ENCODE measurements at places on chromosomes 3 and 15.

GRCh38 chr3:142694225-142694624 is 29.6 kb upstream of the TRPC1 start:
- no peak for DNase-seq

DNA sequence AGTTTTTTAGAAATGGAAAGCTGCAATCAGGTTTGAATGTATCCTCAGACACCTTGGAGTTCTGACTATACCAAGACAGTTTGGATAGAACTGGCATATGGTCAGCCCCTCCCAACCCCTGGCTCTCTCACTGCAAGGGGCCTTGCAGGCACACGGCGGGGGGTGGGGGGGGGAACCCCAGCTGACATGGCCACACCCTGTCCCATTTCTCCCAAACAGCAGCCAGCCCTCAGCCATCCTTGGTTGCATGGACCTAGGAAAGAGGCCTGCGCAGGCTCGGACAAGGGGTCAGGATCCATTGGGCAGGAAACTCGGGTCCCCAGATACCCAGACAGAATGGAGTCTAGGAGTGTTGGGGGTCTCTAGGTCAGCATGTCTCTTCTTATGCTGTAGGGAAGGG is 14.5 kb downstream of the CAND2 start:
- no peak for DNase-seq

DNA sequence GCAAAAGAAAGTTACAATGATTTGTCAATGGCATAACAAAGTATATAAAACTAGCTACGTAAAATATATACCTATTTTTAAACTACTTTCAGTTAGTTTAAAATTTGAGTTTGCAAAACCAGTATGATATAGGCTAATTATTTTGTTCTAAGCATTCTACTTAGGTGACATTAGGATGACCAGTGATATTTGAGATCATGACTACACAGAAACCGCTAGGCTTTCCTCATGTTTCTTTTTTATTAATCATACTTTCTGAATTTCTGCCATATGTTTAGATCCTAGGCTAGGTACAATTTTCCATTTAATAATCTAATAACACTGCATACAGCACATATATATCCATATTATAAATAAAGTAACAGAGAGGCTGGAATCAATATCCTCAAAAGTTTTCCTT is 52.4 kb upstream of the XRN1 start:
- DNase-seq, result no peak

- DNase-seq, result no peak
Measured at GRCh38 chr3:175748087-175748730, 889.1 kb downstream of the NAALADL2 start.

DNA sequence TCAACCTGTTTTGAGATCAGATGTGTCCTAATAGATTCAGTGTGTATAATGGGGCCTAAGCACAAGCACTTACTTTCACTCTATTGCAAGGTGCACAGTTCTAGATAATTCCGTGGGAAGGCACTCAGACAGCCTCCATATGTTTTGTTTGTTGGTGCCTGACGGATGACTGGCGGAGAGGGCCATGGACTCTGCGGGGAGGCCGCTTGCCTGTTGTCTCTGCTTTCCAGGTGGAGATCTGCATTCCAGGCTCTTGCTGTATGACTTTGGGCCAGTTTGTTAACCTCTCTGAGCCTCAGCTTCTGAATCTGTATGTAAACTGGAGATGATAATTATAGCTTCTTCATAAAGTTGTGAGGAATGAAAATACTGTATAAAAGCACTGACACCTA is 1.5 kb downstream of the IRAK2 start:
- DNase-seq, result no peak

- no peak for DNase-seq
Measured at GRCh38 chr15:40960925-40961324, 7.7 kb downstream of the CHAC1 start.

GRCh38 chr3:31226346-31226745 is 306.4 kb upstream of the STT3B start:
- no peak for DNase-seq

- no peak for DNase-seq
Measured at GRCh38 chr3:155326901-155327300, 33.4 kb upstream of the STRIT1 start.

DNA sequence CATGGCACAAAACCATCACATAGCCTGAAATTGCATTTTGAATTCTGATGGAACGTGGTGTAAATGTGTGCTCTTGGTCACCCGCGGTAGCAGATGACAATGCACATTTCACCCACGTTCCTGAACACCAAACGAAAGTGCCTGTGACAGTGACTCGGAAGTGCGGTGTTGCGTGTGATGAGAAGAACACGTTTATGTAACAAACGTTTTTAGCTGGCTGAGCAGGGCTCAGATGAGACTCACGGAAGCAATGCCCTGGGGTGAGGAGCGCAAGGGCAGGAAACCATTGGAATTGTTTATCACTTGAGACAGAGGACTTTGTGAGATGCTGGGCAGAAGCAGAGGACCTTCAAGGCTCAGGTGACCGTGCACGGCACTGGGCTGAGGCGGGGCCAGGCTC is 449.2 kb upstream of the CFAP20DC start:
- no peak for DNase-seq

DNA sequence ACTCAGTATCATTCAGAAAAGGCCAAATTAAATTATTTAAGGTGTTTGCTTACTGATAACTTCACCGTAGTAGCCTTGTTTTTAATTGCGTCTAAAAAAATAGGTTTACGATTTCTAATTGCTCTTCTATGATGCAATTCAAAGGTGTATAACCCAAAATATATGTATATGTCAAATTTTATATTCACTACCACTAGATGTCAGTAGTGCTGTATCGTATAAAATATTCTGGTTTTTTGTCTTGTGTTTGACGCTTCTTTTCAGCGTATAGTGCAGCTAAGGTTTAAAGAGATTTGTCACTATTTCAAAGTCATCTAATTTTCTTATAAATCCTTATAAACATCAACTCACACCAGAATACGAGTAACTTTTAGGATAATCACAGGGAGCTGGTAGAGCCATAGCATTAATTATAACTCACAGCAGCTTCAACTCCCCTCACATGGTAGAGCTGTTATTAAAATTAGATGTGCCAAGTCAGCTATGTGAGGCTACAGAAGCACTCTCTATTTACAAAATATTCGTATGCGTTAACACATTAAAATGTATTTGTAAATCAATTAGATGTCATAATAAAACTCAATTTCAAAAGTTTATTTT is 3.5 kb downstream of the PFN2 start:
- DNase-seq, result peak; percentile 47

GRCh38 chr3:126737527-126737926 is 33.5 kb downstream of the CHCHD6 start:
- no peak for DNase-seq

DNA sequence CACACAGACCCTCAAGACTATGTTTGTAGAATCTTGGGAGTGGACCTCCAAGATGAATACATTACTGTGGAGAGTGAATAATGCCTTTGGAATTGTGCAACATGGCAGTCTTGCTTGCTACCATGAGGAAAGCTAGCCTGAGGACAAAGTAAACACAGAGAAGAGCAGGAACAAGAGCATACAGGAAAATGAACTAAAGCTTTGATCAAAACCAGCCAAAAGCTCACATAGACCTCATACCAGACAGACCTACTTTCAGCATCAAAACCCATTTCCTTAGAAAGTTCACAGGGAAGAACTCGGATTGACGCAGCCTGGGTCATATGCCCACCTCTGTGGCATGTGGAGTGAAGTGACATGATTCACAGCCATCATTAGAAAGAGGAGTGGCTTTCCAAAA is 3.3 kb upstream of the RAB8B start:
- DNase-seq, result no peak

DNA sequence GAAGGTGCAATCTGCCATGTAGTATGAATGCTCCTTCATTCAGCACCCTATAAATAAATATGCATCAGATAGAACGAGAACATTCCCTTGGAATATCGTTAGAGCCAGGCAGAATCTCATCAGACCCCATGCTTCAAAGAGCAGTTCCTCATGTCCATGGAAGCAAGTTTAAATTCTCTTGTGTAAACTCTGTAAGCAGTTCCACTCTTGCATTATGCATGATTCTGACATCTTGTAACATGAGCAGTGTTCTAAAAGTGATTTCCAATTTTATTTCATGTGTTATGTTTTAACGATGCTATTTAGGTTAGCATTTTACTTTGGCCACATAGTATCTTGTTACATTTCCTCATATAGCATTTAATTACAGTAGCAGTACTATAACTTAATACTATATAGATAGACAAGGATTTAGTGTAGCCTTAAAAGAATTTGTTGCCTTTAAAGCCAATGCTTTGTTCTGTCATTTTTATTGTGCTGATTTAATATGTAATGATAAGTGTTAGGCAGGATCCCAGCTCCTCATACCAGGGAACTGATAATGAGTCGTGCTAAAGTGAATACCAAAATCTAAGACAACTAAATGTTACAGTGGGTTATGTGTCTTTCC is 161.2 kb upstream of the NECTIN3 start:
- no peak for DNase-seq

DNA sequence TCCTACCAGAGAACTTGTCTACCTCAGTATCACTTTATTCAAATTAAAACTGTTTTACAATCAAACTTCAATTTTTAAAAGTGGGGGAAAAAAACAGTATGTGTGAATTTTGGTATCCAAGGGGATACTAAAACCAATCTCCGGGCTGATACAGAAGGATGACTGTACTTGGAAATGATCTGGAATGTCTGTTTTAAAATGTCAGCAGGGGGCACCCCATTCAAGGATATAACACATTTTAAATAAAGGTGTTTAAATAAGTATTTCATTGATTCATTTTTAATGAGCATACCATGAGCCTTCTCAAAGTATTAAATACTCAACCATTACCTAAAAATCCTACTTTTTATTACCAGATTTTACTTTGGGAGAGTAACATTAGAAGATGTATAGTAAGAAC is 67.9 kb downstream of the ULK4 start:
- DNase-seq, result peak; percentile 32

GRCh38 chr15:35724626-35725025 is 178.7 kb upstream of the DPH6 start:
- no peak for DNase-seq

- DNase-seq, result no peak
Measured at GRCh38 chr15:23629234-23629805, 18.3 kb downstream of the MAGEL2 start.

- no peak for DNase-seq
Measured at GRCh38 chr3:66200147-66200546, 20.7 kb upstream of the SLC25A26 start.

DNA sequence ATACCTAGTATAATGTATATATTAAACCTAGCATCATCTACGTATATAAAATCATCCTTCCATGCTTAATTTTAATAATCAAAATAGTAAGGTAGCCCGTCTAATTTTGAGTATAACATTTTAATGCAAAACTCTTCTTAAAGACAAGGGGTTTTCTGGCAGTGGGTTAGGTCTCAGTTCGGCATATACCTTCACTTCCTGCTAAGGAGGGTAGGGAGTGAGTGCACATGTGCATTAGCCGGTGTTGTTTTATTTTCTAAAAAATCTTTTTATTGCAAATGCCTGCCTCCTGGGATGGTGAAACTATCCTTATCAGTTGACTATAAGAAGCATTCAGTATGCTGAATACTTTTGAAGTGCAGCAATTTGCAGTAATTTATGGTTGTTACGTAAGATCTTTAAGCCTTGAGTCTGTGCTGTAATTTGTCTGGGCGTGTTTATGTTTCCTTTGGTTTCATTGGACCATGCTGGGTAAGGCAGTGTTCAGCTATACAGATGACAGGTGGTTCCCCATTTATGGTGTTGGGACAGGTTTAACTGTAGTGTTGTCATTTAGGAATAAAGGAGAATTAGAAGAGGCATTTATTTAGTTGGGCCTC is 11.7 kb downstream of the ARHGEF26 start:
- no peak for DNase-seq

DNA sequence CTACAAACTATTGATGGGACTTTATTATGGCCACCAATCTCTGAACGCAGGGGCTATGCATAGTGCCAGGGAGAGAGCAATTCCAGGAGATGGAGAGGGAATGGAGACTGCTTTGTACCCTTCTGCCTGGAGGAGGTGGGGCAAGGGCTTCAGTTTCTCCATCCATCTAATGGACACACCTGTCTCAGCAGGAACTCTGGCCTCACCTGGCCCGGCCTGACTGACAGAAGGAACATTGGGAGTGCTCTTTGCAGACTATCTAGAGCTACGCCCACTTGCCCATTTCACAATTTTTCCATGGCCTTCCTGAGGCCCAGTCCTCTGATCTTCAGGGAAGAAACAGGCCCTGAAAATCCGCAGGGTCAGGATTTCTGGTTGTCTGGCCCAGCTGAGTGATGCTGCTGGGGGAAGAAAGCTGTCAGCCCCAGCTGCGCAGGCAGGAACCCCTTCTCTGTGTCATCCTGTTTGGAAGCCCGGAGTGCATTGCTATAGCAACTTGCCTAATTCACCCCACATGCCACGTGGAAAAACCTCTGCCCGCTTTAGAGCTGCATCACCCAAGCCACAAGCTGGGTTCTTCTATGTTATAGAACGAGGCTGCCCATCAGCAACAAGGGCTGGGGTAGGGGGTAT is 6.4 kb downstream of the ITGA11 start:
- DNase-seq, result no peak

DNA sequence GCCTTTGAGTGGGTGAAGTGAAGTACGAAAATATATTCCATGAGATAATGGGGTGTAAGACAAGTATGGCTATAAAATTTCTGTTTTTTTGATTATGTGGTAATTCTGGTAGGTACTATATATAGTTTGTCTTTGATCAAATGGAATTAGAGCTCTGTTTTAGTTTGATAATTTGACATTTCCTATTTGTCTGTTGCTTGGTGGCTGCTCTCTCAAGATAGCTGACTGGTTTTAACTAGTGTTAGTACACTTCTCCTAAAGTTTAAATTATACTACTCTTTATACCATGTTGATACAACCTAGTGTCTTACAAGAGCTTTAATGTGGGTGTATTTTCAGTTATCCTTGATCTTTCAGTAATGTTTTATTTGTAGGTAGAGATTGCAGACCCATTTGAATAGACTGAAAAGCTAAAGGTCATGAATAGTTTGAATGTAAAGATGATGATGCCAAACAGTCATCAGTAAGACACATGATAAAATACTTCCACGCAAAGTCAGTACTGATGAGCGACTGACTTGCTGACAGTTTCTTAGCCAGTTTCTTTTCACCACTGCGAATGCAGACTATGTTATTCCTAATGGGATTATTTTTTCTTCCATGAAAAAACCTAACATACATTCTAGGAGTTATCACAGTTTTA is 15.2 kb downstream of the SACM1L start:
- DNase-seq, result peak; percentile 39

- no peak for DNase-seq
Measured at GRCh38 chr3:153311541-153311940, 149.5 kb downstream of the RAP2B start.

DNA sequence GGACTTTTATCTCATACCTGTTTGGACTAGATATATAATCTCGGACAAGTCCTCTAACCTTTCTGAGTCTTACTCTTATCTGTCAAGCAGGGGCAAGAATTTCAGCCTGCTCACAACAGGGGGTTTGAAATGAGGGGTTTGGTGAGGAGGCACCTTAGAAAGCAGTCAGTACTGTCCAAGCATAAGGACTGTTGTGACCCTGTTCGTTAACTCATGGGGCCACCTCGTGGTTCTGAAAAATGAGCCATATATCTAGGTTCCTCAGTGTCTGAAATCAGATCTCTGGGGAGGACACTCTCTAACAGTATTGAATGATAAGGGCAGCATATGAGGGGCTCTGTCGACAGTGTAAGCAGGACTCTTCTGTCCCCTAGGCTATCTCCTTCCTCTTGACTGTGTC is 7.2 kb upstream of the TIMP4 start:
- DNase-seq, result no peak

- DNase-seq, result no peak
Measured at GRCh38 chr15:50124631-50125030, 5.6 kb upstream of the ATP8B4 start.
